ENCODE measurements at places on chromosomes 5 and 9.

DNA sequence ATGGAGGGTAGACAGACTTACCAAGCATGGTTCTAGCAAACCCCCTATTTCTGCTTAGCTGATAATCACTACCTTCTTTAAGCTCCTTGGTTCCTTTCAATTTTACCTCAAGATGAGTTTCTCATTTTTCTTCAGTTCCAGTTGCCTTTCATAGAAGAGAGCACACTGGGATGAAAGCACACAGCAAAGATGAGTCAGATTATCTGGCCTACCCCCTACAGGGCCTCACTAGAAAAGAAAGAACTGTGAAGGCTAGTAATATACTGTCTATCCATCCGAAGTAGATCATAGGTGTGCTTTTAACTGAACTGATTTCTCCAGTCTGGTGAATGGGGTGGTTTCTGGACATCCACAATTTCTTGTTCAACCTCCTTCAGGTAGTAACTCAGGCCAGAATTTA is 122.5 kb downstream of the TRPM3 start:
- DNase-seq: no peak

GRCh38 chr5:28780083-28780692 is 1741.8 kb upstream of the CDH9 start:
- no peak for DNase-seq

- DNase-seq: no peak
Observed at GRCh38 chr9:20557890-20558565, 64.3 kb downstream of the MLLT3 start.

GRCh38 chr5:143313298-143313852 is 90.1 kb downstream of the NR3C1 start:
- no peak for DNase-seq

DNA sequence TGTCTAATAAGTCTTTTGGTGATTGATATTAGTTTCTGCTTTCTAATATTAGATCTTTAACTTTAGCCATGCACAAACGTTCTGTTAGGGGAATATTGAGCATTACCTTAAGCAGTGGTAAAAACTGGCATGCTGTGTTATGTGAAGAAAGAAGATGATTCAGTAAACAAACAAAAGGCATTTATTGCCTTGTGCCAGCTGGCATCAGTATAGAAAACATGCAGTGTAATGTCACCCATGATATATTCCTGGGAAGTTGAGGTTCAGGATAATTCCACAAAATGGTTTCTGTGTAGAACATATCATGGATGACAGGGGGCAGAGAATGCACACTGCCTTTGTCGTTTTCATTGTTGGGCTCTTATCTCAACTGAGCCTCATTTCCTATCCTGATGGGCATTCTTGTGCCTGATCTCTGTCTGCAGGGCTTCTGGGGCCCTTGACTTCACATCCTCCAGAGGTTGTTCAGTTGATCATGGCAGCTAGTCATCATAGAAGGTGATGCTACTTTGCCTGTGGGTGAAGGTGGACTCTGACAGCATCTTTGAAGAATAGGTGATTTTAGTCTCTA is 24.2 kb downstream of the LRRTM2 start:
- no peak for DNase-seq

DNA sequence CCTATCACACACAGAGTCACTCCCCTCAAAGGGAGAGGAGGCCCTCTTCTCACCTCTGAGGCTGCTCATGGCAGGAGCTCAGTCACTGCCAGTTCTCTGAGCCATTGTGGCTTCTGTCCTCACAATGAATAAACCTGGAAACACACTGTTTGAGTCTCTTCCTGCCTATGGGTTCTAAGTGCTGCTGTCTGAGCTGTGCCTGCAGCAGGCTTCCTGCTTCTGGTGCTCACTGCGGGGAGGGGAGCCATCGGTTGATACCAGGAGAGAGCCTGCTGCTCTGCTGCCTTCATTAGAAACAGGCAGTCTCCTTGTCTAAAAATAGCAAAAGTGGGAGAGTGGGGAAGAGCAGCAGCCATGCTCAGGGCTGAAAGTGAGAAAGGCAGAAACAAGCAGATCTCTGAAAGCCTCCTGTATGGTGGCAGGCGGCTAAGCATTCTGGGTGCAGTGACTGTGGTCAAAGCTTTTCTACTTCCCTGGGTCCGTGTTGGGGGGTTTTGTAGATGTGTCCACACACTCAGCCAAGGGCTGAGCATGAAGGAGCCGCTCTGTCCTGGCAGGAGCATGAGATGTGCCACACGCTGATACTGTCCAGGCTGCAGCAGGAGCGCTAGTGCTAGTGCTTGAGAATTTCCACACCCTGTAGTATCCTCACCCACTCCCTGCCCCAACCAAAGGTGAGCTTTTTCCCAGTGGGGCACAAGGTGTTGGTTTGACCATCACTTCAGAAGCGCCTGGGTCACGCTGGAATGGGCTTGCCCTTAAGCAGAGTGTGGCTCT is 34.2 kb downstream of the PRKACG start:
- no peak for DNase-seq

- no peak for DNase-seq
Observed at GRCh38 chr5:177495243-177496060, 2.0 kb downstream of the PDLIM7 start.

DNA sequence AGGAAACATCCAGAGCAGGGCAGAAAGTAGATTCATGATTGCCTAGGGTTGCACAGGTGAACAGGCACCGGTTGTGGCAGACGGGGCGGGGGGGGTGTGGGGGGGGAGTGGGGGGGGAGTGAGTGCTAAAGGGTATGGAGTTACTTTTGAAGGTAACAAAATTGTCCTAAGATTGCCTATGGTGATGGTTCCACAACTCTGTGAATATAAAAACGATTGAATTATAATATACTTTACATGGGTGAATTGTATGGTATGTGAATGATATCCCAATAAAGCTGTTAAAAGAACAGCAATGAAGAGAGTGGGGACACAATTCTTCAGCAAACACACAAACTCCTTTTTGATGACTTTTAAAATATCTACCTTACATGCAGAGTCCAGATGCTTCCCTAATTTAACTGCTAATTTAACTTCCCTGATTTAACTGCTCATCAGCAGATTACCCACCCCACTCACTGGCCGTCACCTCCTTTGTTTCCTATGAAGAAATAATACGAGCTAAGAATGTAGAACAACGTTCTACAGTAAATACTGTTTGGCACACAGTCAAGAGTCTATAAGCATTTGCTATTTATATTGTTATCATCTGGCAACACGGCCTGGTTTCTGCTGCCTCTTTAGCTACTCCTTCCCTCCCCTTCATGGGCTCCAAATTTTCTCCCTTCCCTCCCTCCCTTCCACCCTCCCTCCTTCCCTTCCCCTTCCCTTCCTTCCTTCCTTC is 83.5 kb downstream of the PTCH1 start:
- DNase-seq: no peak

GRCh38 chr9:86321373-86321772 is 32.8 kb downstream of the TUT7 start:
- DNase-seq: no peak
